ENCODE measurements at places on chromosomes 7 and 10. TPM values are rescaled to one million over a fixed set of nuclear protein-coding genes. Genes with fewer than 3 reads are reported as not detected.

- peak overlapping the region; percentile 90 for H3K27ac ChIP-seq
- DNase-seq = no peak
- peaks cover 9% of the 10 kb centered on the region for H3K4me1 ChIP-seq
- H3K4me3 ChIP-seq = peak overlapping the region; percentile 78
- H3K36me3 ChIP-seq = peaks cover 7% of the 10 kb centered on the region
- H3K27me3 ChIP-seq = no peaks in the 10 kb centered on the region
Measured at GRCh38 chr10:69179089-69179742, 818 bp upstream of the SUPV3L1 start.

- no peaks in the 10 kb centered on the region for H3K27me3 ChIP-seq
- H3K4me3 ChIP-seq = no peak overlapping the region
- no peaks in the 10 kb centered on the region for H3K4me1 ChIP-seq
- no peaks in the 10 kb centered on the region for H3K36me3 ChIP-seq
- DNase-seq = no peak
- H3K27ac ChIP-seq = no peak overlapping the region
Measured at GRCh38 chr10:73065441-73065840, 31.2 kb downstream of the P4HA1 start.

The SPDYE11 gene
- total RNA-seq = not detected

DNA sequence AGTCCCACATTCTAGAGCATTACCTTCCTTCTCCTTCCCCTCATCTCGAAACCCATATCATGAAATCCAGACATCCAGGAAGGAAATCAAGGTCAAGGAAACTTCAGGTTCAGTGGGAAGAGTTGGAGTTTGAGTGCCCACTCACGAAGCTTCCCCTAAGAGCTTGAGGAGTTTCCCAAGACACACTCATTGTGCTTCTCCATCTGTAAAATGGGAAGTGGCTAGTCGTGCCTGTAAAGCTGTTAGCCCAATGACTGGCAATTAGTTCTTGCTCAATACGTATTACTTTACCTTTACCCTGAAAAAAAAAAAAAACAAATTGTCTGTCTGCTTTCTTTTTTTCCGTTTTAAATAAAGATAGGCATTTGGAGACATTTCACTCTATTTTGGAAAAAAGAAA is 42.3 kb downstream of the GPAM start:
- no peaks in the 10 kb centered on the region for H3K27me3 ChIP-seq
- H3K4me3 ChIP-seq = no peak overlapping the region
- no peak for DNase-seq
- H3K4me1 ChIP-seq = no peaks in the 10 kb centered on the region
- no peak overlapping the region for H3K27ac ChIP-seq

DNA sequence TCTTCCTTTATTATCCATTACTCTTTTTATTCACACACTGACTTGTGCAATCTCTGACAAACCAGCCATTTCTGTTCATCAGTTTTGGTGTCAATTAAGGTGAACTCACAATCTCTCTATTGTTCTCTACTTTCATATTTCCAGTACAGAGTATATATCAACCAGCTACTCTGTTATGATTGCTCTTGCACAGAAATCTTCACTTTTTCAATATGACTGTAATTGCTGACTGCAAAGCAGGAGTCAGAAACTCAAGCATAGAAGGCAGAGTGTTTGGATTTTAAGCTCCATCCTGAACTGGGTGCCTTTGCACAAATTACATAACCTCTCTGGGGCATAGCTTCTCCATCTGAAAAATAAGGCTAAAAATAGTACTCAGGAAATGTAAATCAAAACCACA is 1042.0 kb downstream of the GRM8 start:
- no peaks in the 10 kb centered on the region for H3K27me3 ChIP-seq
- no peak overlapping the region for H3K4me3 ChIP-seq
- no peaks in the 10 kb centered on the region for H3K36me3 ChIP-seq
- DNase-seq = no peak

The ACTL6B gene
- total RNA-seq = 0.05 TPM

DNA sequence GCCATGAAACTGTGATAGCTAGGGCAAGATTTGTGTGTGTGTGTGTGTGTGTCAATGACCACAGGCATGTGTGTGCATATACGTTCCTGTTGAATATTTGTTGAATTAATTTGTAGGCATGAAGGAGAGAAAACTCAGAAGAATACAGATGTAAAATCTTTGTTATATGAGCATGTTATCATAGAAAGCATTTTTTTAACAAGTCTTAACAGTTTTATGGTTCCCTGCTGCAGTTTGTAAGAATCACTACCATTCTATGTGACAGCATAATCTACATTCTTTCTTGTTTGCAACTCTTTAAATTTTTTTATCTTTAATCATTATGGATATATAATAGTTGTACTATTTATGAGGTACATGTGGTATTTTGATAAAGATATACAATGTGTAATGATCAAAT is 130.3 kb downstream of the CD36 start:
- no peak overlapping the region for H3K27ac ChIP-seq
- no peak for DNase-seq
- no peak overlapping the region for H3K4me3 ChIP-seq
- H3K27me3 ChIP-seq = no peaks in the 10 kb centered on the region

DNA sequence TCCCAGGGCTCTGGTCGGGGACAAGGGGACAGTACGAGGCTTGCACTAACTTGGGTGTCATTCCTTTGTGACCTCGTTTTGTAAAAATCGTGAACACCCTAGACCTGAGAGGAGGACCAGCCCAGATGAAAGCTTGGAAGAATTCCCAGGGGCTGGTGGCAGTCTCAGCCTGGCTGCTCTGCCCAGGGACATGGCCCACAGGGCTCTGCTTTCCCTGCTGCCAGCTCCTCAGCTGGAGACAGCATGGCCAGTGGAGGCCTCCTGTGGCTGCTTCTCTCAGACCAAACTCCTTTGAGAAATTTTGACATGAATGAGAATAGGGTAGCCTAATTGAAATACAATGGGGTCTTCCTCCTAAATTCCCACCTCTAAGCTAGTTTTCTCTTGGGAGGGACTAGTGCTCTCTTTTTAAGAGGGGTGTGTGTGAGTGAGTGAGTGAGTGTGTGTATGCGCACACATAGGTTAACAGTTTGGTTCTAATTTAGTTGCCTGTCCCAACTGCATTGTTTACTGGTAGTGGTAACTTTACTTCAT is 140.3 kb upstream of the EFCAB10 start:
- H3K27me3 ChIP-seq = no peaks in the 10 kb centered on the region
- no peaks in the 10 kb centered on the region for H3K4me1 ChIP-seq
- DNase-seq = no peak
- no peak overlapping the region for H3K27ac ChIP-seq

Measured in thymus (tissue), 14 donors.